Naive thymus-derived CD4-positive, alpha-beta T cell (primary cell): ENCODE measurements at places on chromosomes 2 and 18.

GRCh38 chr2:10534514-10535250 is 86.6 kb upstream of the ODC1 start:
- no peak for DNase-seq

- DNase-seq: no peak
These were observed 73.0 kb upstream of the SMIM21 start for GRCh38 chr18:75500545-75500944.

- no peak for DNase-seq
These were observed 295.4 kb upstream of the ATP5MC3 start for GRCh38 chr2:175476948-175477347.

DNA sequence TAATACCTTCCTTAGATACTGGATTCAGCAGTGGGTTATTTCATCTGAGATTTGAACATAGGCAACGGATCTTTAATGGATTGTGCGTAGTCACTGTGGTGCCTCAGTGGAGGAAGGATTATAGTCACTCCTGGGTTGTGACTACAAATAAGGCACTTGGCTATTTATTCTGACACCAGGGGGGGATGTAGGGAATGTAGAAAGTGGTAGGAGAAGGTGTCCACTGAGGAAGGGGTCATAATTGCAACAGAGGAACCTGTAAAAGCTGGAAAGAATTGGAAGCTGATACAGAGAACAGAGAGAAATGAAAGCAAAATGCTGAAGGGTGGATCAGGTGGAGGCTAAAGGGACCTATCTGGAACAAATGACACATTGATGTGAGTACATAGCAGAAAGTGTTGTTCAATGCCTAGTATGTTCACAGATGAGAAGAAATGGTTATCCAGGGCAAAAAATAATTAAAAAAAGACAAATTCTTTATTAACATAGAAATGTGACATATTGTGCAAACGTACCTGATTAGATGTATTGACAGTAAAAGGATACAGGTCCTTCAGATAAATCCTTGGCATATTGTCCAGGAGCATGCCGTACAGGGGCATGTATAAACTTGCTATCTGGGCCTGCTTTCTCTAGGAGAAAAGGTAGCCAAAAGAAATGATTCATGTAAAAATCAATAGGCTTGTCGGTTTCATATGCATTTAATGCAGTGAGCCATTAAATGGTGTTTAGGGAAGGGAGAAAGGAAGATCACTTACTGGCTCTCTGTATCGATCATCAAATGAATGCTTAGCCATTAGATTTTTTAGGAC is 91.2 kb upstream of the CCDC195 start:
- no peak for DNase-seq

DNA sequence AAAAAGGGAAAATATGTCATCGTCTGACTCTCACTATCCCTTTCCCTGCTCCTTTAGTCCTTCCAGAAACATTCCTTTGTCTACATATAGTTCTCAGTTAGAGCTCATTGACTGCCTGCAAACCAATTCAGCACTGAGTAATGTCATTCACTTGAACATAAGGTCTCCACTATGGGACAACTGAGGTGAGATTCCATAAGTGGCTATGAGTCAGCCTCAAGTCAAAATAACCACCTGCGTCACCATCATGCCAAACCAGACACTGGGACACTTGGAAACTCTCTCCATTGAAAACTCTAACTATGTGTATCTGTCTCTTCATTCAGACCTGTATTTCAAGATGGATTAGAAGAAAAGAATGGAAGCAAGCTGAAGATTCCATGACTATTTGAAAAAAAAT is 878.0 kb upstream of the PIK3C3 start:
- no peak for DNase-seq

GRCh38 chr2:236643480-236643879 is 73.9 kb downstream of the ACKR3 start:
- no peak for DNase-seq

DNA sequence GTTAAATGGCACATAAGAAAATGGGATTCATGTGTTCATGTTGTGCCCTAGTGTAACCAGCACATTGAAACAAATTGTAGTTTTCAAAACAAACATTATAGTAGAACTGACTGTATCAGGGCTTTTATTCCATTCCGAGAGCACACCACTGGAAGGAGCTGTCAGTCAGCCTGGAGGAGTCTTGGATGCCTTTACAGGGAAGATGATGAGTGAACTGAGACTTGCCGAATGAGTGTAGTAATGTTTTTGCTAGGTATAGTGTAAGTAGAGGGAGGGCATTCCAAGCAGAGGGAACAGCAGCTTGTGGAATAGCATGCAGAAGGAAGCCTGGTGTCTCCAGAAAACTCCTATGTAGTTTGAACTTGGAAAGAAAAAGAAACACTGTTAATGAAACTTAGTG is 183.5 kb downstream of the MCFD2 start:
- no peak for DNase-seq
